Large intestine (tissue), 12 donors: ENCODE measurements at places on chromosomes 13 and 19. TPM values are rescaled to one million over a fixed set of nuclear protein-coding genes. Genes with fewer than 3 reads are reported as not detected.

GRCh38 chr13:47111499-47111898, 214.6 kb upstream of the HTR2A start:
- no peak for DNase-seq

- no peak for DNase-seq
Measured at GRCh38 chr19:53942001-53942786, 20.5 kb upstream of the CACNG8 start.

The ZNF480 gene
- polyA plus RNA-seq = 11.6 TPM

The ZNF85 gene
- 9.1 TPM for polyA plus RNA-seq

The THSD8 gene
- 3.8 TPM for polyA plus RNA-seq

GRCh38 chr13:67278235-67278634, 48.1 kb upstream of the PCDH9 start:
- no peak for DNase-seq

- DNase-seq = no peak
Measured at GRCh38 chr13:45199711-45200110, 1.1 kb downstream of the KCTD4 start.

GRCh38 chr19:17560205-17560595, 4.8 kb downstream of the COLGALT1 start:
- DNase-seq = no peak

The CACNG8 gene
- 0.15 TPM for polyA plus RNA-seq

- no peak for DNase-seq
Measured at GRCh38 chr19:36093687-36094086, 17.3 kb upstream of the OVOL3 start.

DNA sequence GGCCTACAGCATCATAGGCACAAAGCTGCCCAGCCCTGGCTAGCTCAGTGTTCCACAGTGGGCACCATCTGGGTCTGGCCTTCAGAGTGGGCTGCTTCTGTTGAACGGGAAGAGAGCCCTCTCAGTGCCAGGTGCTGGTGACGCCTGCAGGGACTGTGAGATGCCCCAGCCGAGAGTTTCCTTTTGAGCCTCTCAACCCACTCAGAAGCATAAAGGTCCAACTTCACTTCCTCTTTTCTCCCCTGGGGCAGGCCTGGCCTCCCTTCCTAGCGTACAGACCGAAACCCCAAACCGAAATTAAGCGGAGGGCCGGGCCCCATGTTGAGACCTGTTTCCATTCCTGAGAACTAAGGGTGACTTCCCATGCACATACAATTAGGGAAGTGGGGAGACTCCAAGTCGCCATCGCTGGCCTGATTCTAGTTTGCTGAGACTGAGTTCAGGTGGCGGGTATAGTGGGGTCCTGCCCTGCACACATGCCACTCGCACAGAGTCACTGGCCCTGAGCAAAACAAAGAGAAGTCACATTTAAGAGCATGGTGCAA, 6.9 kb downstream of the RAB8A start:
- DNase-seq = no peak

- no peak for DNase-seq
Measured at GRCh38 chr13:95403349-95404140, 102.3 kb upstream of the ABCC4 start.

GRCh38 chr13:86601351-86601750, 802.1 kb upstream of the SLITRK6 start:
- no peak for DNase-seq

DNA sequence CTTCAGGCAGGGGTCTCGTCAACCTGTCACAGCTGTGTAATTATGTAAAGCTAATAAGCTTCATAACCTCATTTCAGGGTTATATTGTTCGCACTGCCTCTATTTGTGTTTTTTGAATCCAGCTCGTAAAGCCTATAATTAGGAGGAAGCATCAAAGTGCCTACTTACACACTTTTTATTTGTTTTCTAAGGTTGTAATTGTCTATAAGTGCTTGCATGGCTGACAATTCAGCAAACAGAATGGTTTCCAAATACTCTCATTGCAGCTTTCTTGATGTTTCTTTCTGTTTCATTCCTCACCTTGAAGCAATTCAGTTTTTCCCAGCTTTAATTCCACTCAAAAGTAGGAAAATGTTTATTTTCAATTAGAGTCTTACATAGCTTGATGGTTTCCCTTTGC, 336.3 kb downstream of the HS6ST3 start:
- DNase-seq = no peak

GRCh38 chr19:13975870-13976269, 23.6 kb downstream of the DCAF15 start:
- DNase-seq = no peak

The SMIM44 gene
- polyA plus RNA-seq = 1.6 TPM

The ZNF737 gene
- polyA plus RNA-seq = 21.2 TPM

GRCh38 chr13:110232756-110233155, 74.2 kb downstream of the COL4A1 start:
- no peak for DNase-seq

The WDR87 gene
- 0.01 TPM for polyA plus RNA-seq

GRCh38 chr13:37382146-37382545, 216.4 kb downstream of the POSTN start:
- DNase-seq = no peak

The BST2 gene
- 31.4 TPM for polyA plus RNA-seq

The KLK14 gene
- polyA plus RNA-seq = 0.12 TPM

DNA sequence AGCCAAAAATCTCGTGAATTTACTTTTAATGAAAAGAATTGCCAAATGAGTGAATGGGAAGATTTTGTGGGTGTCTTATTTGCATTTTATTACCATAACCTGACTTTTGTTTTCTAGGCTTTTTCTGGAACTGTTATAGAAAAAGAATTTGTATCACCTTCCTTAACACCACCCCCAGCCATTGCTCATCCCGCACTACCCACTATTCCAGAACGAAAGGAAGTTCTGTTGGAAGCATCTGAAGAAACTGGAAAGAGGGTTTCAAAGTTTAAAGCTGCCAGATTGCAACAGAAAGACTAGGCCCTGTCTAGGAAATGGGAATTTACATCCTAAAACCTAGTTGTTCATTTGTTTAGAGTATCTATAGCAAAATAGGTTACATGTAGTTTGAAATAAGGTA, 72.7 kb downstream of the URI1 start:
- DNase-seq = no peak

- DNase-seq = no peak
Measured at GRCh38 chr19:49851456-49852259, 699 bp downstream of the PTOV1 start.

DNA sequence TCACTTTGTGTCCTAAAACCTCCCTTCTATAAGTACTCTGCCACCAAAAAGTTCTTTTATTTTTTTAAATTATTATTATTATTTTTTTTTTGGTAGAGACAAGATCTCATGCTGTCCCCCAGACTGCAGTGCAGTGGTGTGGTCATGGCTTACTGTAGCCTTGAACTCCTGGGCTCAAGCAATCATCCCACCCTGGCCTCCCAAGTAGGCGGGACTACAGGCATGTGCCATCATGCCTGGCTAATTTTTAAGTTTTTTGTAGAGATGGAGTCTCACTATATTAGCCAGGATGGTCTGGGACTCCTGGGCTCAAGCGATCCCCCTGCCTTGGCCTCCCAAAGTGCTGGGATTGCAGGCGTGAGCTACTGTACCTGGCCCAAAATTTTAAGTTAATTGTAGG, 29.1 kb upstream of the GPI start:
- no peak for DNase-seq

GRCh38 chr13:32471187-32471922, 43.4 kb upstream of the N4BP2L1 start:
- DNase-seq = no peak

- peak; percentile 55 for DNase-seq
Measured at GRCh38 chr19:14004619-14005348, 1.3 kb downstream of the RFX1 start.

DNA sequence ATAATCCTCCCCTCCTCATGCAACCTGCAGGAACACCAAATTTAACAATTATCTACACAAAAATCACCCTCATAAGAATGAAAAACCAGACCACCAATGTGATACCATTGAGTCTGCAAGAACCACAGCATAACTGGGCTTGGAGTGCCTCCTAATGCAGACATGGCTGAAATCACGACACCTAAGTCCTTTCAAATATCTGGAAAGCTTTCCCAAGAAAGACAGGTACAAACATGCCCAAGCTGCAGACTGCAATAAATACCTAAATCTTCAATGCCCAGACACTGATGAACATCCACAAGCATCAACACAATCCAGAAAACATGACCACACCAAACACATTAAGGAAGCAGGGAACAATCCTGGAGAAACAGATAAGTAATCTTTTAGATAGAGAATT, 417.1 kb downstream of the LMO7 start:
- no peak for DNase-seq

The CYP4F8 gene
- polyA plus RNA-seq = not detected

The TGFBR3L gene
- 1.4 TPM for polyA plus RNA-seq

DNA sequence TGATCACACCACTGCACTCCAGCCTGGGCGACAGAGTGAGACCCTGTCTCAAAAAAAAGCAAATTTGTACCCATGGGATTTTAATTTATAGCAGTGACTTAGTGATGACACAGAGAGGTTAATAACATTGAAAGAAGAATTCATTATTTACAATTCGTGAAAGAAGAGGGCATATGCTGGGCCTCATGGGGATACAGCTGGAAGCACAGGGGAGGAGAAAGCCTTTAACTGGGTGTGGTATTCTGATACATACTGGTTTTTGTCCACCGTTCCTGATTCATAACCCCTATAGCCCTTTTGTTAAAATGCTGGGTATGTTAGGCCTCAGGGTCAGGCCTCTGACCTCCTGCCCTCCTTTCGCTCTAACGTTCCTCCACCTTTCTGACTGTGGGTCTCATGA, 10.9 kb downstream of the ZNF264 start:
- DNase-seq = no peak

- DNase-seq = no peak
Measured at GRCh38 chr13:52775511-52775910, 35.9 kb upstream of the CNMD start.

The TEKTIP1 gene
- polyA plus RNA-seq = 3.2 TPM

The GFY gene
- polyA plus RNA-seq = not detected

GRCh38 chr19:18841400-18841799, 9.6 kb downstream of the UPF1 start:
- no peak for DNase-seq

The NLRP4 gene
- polyA plus RNA-seq = not detected

GRCh38 chr13:113099142-113099541, 6.4 kb upstream of the F7 start:
- DNase-seq = no peak

GRCh38 chr13:97879646-97880310, 73.7 kb upstream of the IPO5 start:
- DNase-seq = no peak

The VPS36 gene
- 64.8 TPM for polyA plus RNA-seq

The FKBP8 gene
- 138 TPM for polyA plus RNA-seq

The ADGRE2 gene
- 1.2 TPM for polyA plus RNA-seq

The TEX29 gene
- polyA plus RNA-seq = 0.22 TPM

DNA sequence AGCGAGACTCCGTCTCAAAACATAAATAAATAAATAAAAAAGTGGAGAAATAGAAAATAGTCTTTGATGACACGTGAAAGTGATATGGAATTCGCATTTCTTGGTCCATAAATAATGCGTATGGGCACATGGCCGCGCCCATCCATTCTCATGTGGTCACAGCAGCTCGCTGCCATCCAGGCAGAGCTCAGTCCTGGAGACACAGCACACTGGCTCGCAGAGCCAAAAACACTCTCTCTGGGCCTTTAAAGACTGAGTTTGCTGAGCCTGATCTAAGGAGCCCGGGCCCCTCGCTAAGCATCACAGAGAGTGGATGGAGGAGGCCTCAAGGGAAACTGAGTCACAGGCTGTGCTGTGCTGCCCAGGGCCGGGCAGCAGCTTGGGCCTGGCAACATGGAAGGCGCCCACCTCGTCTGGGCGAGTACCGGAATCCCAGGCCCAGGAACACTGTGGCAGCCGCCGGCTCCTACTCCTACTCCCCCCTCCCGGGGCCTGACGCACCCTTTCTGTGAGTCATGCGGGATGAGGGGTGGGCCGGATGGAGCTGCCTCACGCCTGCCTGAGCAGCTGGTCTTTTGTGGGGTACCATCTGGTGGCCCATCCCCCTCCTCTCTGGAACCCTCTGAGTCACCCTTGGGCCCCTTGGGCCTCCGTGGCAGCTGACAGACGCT, 28.9 kb upstream of the CACTIN start:
- DNase-seq = no peak

The ZNF554 gene
- polyA plus RNA-seq = 5.5 TPM

GRCh38 chr13:113836768-113837559, 26.9 kb downstream of the GAS6 start:
- no peak for DNase-seq

GRCh38 chr13:25085125-25085742, 10.7 kb upstream of the PABPC3 start:
- DNase-seq = no peak

GRCh38 chr13:51419001-51419636, 33.7 kb downstream of the INTS6 start:
- DNase-seq = no peak

DNA sequence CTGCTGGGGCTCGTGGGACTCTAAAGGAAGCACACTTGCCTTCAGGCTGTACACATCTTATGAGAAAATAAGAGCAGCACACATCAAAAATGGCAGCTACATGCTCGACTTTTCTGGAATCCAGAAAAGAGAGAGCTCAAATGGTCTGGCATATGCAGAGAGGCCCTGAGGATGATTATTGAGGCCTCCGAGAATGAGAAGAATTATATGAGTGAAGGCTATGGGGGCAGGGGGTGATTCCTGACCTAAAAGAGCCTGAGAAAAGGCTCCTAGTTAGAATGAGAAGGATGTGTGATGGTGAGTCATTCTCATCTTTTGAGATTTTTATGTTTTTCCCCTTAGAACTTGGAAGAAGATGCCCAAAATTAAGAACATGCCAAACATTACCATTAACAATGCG, 97.1 kb downstream of the HSPH1 start:
- DNase-seq = no peak

DNA sequence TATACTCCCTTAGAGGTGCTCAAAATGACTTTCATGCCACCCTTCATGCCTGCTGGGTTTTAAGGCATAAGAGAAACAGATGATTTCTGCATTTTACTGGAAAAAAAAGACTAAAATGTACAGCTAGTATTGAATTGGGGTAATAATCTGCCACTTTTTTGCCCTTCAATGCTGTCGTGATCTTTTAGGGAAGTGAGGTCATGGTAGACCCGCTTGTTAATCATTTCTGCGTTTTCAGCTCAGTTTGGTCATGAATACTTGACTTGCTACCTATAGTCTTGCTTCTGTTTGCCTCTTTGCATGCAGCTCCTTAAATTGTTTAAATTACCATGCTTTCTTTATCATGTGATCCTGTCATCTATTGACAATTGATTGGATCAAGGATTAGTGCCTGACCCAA, 90.4 kb downstream of the PCCA start:
- no peak for DNase-seq

The ZNF724 gene
- 2.9 TPM for polyA plus RNA-seq
